ENCODE measurements at places on chromosomes 6 and 20.

DNA sequence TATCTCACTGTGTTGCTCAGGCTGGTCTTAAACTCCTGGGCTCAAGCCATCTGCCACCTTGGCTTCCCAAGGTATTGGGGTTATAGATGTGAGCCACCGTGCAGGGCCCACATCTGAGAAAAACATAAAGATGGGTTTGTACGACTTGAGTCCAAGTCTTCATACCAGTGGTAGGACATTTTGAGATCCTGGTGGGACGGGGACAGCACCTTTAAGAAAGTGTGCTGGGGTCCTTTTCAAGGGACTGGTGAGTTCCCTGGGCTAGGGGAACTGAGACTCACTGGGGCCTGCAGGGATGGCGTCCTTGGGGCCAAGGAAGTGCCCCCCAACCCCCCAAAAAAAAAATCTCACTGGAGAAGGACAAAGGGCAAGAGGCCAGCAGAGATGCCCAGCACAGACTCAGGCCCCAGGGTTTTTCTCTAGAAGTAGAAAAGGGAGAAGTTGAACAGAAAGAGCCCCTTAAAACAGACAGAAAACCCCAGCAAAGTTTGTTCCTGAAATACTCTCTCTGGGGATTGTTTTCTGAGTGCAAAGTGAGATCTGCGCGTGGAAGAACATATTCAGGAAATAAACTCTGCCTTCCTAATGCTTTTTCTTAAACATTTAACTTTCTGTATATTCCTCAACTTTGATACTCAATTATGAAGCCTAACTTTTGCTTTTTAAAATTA, 10.7 kb downstream of the OSBPL2 start:
- no peak for DNase-seq

DNA sequence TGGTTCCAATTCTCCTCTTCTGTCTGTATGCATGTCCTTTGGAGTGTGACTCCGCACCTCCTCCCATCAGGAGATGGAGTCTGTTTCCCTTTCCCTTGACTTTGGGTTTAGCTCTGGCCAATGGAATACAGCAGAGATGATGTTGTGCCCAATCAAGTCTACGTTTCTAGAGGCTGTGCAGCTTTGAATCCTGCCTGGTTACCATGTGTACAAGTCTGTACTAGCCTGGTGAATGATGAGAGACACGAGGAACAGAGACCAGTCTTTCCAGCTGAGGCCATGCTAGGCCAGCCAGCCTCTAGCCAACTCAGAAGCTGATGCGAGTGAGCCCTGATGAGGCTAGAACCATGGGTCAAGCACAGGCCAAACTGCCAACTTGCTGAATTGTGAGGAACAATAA, 83.2 kb downstream of the LAMP5 start:
- no peak for DNase-seq

- DNase-seq, result no peak
These were observed 158.2 kb upstream of the PRND start for GRCh38 chr20:4563534-4563933.

DNA sequence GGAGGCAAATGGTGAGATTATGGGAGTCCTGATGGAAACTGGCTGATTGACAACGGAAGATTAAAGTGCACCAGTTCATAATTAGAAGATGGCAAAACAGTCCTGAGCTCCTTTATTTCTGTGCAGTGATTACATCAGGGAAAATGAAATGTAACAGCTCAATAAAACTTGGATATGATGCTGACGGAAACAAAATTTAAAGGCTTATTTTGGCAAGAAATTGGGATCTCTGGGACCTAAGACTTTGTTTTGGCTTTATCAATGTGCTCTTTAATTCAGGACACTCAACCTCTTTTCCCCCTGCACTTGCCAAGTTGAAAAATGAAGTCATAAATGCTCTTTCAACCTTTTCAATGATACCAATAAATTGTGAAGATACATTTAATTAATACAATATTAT, 226.8 kb downstream of the C6orf118 start:
- no peak for DNase-seq

GRCh38 chr20:36153736-36154699, 522 bp upstream of the EPB41L1 start:
- peak; percentile 88 for DNase-seq

DNA sequence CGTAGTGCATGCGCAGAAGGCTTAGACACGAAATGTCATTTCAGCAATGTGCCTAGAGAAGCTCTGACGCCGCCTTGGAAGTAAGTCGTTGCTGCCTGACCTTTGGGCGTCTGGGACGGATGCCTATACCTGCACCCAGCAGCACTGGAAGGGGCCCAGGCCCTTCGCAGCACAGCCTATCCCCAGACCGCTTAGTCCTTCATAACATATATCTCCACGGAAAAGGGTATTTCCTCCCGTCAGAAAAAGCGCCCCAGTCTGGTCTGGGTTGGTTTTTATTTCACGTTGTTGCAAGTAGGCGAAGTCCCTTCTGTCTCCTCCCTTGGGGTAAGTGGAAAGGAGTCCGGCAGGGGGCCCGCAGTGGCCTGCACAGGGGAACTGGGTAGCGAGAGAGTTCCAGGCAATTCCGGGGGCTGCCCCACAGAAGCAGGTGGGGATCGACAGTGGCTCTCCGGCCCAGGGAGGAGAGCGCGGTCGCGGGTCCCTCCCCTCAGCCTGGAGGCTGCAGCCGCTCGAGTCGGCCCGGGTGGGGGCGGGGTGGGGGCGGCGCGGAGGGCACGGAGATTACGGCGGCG, 559 bp upstream of the EYA4 start:
- peak; percentile 47 for DNase-seq

DNA sequence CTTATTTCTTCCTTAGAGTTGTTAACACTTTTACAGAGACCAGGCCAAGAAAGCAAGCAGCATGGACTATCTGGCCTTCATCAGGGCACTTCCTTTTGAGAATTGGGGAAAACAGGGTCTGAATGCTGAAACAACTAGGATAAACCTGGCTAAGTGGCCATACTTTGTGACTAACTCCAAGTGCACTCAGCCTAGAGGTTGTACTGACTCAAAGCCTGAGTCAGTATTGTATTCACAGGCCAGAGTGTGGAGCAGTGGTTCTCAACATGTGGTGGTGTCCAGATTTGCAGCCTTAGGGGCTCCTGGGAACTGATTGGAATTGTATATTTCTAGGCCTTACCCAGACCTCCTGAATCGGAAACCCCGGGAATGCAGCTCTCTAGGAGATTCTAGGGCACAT, 20.1 kb downstream of the SEC23B start:
- DNase-seq, result no peak

GRCh38 chr6:118843685-118844390, 50.1 kb upstream of the ASF1A start:
- no peak for DNase-seq

- no peak for DNase-seq
These were observed 523.2 kb upstream of the JARID2 start for GRCh38 chr6:14722704-14723103.

DNA sequence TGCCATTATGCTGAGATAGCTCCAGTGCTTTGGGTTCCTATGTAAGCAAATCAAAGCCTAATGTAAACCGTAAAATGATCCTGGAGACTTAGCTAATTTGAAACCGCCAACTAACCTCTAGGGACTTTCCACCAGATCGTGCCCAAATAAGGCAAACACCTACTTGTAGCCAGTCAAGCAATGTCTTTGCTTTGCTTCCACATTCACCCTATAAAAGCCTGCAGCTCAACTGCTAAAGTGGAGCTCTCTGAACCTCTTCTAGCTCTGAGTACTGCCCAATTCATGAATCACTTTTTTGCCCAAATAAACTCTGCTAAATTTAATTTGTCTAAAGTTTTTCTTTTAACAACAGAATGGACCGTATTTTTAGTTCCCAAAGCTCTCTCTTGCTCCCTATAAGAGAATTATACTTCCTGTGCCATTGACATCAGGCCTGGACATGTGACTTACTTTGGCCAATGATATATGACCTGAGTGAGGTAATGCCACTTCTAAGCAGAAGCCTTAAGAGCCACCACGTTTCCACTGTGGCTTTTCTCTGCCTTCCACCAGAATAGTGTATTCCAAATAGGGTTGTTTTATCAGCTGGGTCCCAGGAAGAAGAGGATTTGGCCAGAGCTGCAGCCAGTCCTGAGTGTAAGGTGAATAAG, 34.8 kb upstream of the PSMF1 start:
- no peak for DNase-seq

DNA sequence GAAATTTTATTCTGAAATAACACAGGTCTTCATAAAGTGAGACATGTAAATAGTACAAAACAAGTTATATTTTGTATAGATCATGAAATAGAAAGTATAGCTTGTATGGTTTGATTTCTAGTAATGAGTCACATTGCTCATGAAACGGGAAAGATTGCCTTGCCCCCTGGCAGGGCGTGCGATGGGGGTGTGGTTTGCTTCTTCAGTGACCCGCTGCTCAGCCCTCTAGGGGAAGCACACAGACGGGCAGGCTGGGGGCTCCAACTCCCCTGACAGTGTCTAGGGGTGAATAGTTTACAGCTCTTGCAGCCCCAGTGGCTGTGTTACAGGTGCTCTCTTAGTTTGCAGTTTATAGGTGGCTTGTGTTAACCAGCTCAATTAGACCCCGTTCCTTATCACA, 170.5 kb upstream of the RGS17 start:
- DNase-seq, result no peak

DNA sequence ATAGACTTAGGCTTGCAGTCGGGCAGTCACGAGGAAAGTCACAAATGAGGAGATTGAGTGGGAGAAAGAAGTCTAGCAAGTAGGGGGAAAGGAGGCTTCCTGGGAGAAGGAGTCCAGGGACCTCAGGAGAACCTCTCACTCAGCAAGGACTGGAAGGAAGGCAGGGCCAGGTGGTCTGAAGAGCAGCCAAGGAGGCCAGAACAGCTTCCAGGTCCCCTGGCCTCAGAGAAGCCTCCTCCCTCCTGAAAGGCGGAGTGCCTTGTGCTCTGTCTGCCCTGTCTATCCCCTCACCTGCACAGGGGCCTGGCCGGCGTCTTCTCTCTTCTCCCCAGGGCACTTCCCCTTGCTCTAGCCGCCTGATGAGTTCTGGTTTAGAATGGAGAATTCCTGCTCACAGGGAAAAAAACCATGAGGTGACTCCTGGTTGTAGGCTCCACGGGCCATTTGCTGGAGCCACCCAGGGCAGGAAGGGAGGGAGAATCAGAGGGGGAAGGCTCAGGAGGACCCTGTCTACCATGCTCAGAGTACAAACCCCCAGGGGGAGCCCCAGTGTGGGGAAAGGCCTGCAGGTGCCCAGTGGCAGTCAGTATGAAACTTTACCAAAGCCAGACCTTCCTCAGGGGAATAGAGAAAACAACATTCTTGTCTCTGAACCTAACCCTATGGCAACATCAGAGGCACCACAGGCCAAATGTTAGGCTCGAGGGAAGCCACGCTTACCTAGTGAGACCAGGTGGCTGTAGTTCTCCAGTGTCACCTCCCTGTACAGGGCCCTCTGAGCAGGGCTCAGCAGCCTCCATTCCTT, 11.2 kb downstream of the ZNF337 start:
- no peak for DNase-seq

- DNase-seq, result no peak
These were observed 463.6 kb downstream of the HACE1 start for GRCh38 chr6:104396077-104396476.

- no peak for DNase-seq
These were observed 29.5 kb downstream of the NAPB start for GRCh38 chr20:23391707-23392310.

DNA sequence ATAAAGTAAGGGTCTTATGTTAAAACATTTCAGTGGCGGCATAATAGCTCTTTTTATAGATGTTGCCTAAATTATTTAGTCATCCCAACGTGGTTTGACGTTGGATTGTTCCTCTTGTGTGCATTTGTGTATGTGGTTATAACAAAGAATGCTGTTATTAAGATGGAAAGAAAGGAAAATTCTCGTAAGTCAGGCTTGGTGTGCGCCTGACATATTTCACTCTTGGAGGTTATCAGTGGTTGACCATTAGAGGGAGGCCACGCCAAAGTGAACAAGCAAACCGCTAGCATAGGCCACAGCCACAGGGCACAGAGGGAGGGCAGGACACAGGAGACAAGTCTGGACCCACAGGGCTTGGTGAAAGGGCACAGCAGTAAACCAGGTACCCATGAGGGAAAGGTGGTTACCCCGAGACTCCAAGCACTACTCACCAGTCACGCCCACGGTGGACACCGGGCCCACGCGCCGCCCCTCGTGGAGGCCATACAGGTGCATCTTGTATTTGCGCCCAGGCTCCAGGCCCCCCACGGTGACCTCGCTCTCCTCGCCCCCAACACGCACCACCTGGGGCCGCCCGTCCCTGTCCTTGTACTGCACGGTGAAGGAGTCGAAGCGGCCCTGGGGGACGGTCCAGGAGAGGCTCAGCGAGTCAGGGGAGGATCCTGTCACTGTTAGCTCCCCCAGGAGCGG, 22.9 kb downstream of the CYP21A2 start:
- DNase-seq, result no peak

GRCh38 chr6:56091159-56091869, 156.1 kb downstream of the COL21A1 start:
- no peak for DNase-seq

DNA sequence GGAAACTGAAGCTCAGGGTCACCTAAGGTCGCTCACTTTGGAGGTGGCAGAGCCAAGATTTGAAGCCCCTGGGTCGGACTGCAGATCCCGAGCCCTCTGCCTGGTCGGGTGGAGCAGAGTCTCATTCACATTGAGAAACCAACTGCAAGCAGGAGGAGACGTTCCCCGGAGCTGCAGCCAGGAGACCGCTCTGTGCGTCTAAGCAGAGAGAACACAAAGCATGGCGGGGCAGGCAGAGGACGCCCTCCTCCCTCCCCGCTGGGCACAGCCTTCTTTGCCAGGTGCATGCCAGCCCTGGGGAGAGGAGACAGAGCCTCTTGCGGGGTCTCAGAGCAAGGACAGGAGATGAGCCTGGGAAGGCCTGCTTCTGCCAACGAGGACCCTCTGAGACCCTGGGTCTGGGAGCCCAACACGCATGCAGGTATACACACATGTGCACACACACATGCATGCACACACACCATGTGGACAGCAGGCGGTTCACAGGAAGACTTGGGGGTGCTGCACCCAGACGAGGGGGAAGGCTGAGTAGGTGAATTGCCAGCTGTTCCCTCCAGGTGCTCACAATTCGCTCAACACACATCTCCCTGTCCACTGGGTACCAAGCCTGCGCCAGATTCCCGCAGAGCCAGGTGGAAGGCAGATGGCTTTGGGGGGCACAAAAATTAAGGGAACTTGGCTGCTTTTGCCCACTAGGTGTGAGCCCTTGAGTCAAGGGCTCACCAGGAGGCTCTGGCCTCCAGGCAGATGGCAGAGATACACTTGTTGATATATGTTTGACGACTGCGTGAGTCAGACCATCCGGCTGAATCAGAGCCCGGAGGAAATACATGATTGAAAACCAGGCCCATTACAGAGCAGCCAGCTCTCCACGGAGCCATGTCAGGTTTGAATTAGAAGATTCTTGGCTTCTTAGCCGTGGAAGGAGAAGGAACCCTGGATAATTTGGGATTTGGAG, 5.5 kb upstream of the NTSR1 start:
- DNase-seq, result no peak

DNA sequence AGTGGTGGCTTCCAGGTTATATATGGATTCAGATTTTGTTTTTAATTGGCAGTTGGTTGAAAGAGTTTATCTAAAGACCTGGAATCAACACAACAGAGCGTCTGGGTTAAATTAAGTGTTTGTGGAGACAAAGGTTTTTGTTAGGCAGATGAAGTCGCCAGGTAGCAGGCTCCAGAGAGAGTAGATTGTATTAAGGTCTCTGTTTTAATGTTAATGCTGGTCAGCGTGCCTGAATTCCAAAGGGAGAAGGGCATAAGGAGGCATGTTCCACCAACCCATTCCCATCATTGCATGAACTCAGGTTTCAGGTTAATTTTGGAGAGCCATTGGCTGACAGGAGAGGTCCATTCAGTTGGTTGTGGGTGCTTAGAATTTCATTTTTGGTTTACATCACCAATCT, 744.1 kb upstream of the GJE1 start:
- no peak for DNase-seq

GRCh38 chr6:108989700-108990099, 104.9 kb downstream of the SESN1 start:
- no peak for DNase-seq

- no peak for DNase-seq
These were observed 42.1 kb upstream of the TMEM30A start for GRCh38 chr6:75326557-75327258.
